ENCODE measurements at places on chromosomes 1 and 21.

- no peak for DNase-seq
Observed at GRCh38 chr1:214420833-214421232, 130.6 kb downstream of the PTPN14 start.

GRCh38 chr1:231553320-231553719 lies 24.9 kb downstream of the TSNAX start:
- no peak for DNase-seq

DNA sequence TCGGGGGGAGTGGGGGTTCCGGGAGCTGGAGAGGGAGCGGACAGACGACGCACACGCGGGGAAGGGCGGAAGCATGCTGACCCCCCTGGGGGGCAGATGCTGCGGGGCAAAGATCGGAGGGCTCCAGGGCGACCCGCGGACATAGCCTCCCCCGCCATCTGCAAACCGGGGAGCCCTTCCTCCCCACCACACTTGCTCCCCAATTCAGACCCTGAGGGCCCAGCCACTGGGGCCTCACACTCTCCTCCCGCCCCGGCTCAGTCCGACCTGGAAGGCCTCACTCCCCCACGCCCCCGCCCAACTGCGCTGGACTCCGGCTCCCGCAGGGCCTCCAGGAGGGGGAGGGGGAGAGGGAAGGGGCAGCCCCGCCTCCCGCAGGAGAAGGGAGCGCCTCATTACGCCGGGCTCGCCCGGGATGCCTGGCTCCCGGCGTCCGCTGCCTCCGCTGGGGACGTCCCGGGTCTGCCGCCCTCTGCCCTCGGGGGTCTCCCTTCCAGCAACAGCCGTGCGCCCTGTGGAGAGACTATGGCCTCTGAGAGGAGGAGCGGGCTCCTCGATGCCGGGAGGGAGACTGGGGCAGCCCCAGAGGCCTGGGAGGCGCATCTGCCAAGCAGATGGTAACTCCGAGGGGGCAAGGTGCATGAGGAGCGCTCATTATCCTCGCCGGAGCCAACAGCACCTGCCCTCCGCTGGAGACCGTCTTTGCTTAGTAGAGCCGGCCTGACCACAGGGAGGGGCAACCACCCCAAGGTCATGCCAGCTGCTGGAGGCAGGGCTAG lies 636 bp upstream of the CAMK2N1 start:
- no peak for DNase-seq

DNA sequence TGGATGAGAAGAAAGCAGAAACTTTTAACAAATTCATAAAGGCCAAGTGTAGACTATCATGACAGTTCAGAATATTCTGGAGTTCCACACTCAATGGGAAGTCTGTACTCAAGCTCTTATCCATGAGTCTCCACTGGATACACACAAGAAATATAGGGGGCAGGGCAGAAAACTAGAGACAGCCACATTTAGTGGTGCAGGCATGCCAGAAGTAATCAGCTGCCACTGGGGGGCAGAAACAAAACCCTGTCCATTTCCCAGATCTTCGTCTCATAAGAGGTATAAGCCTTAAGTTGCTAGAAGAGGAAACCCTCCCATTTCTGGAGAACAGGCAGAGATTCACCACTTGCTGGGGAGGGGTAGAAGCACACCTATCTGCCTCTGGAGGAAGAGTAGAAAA lies 166.8 kb upstream of the GALNT2 start:
- no peak for DNase-seq

- DNase-seq: peak; percentile 69
Observed at GRCh38 chr1:150548632-150549495, at the start of gene ADAMTSL4. TSS of gene ADAMTSL4 (plus strand) at chr1:150549408. CDS start at chr1:150552289, 2,881 bp downstream.

DNA sequence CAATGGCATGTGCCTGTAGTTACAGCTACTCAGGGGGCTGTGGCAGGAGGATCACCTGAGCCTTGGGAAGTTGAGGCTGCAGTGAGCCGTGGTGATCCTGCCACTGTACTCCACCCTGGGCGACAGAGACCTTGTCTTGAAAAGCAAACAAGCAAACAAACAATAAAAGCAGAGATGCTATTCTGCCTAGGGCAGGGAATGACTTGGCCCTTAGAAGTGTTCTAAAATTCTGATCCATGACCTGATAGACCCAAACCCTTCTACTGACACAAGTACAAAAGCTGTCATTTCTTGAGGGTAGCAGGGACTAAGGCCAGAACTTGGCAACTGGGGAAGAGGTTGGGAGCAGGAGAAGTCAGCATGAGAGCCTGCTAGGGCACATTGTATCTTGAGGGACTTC lies 15.6 kb upstream of the NCF2 start:
- DNase-seq: no peak

DNA sequence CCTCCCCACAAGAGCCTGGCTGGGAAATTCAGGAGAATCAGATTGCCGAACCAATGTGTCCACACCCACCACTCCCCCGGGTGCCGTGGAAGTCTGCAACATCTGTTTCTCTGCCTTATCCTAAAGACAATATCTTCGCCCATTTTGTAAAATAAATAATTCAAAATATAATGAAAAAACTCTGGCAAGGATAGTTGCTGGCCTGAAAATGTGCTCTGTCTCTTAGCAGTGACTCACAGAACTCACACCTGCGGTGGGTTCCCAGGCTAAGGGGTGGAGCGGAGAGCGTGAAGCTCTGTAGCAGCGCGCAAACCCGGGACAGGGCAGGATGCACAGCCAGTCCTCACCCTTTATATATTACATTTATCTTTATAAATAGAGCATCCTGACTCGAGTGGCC lies 99.9 kb downstream of the COLGALT2 start:
- no peak for DNase-seq

DNA sequence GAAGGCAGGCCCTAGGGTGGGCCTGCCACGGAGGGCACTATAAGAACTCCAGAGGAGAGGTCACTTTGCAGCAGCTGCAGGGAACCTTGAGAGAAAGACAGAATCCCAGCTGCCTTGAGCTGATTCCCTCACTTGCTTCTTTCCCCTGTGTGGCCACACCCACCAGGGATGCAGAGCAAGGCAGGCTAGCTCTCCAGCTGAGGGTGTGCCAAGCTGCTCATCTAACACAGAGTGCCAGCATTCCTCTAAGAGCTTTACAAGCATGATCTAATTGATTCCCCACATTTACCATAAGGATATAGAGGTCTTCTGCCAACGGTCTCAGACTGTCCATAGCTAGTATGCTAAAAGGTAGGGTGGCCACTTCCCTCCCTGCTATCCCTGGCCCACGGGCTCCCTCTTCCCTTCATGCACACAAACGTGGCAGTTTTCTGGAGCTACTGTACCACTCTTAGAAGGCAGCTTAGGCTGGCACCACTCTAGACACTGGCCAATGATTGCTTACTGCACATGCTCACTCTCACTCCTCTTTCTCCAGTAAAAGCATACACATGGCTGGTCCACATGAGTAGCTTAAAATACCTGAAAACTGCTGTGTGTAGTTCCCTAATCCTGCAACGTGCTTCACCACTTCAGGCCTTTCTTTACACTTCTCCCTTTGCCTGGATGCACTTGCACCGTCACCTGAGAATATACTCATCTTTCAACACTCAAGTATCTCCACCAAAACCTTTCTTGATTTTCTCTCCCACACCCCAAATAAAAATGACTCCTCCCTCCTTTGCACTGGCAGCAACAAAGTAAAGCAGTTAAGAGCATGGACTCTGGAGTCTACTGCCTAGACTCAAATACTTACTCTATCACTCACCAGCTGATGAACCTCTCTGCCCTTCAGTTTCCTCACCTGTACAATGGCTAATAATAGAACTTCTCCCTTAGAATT lies 57.7 kb downstream of the DMAP1 start:
- DNase-seq: no peak

GRCh38 chr1:180527101-180527669 lies 24.8 kb upstream of the ACBD6 start:
- no peak for DNase-seq

GRCh38 chr1:245969283-245969682 lies 537.8 kb downstream of the SMYD3 start:
- no peak for DNase-seq
